ENCODE measurements at places on chromosomes 2 and 18.
A peak's percentile ranks its signal among the peaks of the same experiment; 100 is the strongest.

- no peak for DNase-seq
Measured at GRCh38 chr2:168246072-168246482, 1.3 kb downstream of the STK39 start.

DNA sequence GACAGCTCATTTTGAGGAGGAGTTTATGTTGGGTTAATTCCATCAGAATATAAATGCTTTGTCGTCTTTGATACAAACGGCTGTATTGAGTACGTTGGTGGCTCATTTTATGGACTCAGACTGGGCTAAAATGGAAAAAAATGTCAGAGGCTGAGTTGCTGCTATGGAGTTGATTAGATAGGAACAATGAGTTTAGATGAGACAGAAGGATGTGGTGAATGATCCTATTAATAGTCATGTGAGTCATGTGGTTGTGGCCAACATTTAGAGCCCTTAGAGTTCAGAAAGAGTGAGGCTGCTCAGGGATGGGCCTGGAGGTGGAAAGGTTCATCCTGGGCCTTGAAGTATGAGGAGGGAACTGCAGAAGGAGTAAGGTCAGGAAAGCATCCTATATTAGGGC is 434.2 kb downstream of the MEIS1 start:
- peak; percentile 94 for DNase-seq

- no peak for DNase-seq
Measured at GRCh38 chr2:109070290-109070689, 58.7 kb upstream of the SH3RF3 start.

- no peak for DNase-seq
Measured at GRCh38 chr2:19525313-19525712, 166.9 kb upstream of the OSR1 start.

DNA sequence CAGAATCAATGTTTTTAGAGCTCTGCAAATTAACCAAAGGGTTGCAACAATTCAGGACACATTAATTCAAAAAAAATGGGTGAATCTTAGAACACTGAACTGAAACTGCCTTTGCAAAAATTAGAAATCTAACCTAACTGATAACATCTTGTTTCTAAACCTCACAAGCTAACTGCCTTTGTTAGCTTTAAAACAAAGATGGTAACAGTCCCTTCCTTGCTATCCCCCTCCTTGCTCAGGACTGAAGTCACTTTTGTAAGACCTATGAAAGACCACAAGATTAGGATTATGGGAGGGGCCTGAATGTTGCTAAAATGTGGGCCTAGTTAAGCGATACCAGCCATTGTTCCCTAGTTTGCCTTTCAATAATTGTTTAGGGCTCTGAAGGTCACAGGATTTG is 44.9 kb upstream of the LONRF2 start:
- DNase-seq = no peak

DNA sequence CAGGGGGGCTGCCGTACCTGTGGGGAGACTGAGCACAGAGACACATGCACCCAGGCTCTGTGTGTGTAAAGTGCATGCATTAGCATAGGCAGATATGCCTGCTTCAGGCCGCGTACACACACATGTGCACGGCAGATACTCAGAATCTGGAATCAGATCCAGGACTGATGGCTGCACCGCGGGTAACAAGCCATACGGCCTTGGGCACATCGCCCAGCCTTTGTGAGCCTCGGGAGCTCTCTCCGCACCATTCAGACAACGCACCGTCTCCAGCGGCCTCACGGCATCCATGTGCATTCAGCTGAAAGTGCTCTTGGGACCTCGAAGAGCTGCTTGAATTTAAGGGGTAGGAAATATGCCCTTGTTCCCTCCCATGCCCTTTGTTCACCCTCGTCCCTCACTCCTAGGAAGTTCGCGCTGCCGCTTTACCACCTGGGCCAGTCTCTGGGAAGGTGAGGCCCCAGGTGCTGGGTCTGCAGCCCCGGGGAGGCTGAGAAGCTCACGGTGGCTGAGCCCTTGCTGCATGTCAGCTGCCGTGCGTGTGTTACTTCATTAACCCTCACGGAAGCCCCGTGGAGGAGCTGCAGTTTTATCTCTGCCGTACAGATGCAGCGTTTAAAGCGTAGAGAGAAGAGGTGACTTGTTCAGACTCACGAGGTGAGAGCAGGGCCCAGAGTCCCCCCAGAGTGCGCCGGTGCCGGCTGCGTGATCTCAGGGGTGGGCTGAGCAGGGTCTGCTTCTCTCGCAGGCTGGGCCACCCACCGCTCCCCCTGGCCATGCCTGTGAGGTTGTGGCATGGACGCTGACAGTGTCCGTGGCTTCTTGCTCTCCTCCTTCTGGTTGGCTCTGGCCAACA is 377.7 kb upstream of the MYT1L start:
- no peak for DNase-seq

GRCh38 chr18:23113576-23113975 is 21.7 kb upstream of the CABLES1 start:
- no peak for DNase-seq

- peak; percentile 11 for DNase-seq
Measured at GRCh38 chr2:157627594-157628476, 829 bp downstream of the ACVR1C start.

DNA sequence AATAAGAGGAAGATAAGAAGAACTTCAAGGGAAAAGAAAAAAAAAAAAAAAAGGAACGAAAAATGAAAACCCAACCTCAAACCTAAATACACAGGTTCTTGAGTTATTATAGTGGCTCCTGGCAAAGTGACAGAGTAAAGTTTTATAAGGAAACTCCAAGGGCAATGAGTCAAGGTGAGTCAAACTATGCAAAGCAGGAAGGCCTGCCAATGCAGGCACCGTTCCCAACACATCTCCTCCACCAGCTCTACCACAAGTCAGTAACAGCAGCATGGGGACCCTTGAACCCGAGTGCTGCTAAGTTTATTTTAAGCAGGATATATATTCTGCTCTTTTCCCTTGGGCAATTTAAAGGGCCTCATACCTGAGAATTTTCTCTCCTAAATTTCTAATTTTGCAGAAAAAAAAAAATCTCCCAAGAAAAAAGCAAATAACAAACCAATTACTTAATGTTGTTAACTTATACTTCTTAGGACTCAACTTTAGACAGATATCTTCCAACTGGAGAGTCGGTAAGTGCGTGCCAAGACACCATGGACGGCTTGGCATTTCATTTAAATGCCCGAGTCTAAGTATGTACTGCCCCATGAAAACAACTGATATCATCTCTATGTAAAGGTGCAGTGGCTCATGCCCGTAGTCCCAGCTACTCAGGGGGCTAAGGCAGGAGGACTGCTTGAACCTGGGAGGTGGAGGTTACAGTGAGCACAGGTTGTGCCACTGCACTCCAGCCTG is 75.7 kb upstream of the TFCP2L1 start:
- DNase-seq = peak; percentile 92

- DNase-seq = peak; percentile 10
Measured at GRCh38 chr2:63301481-63301880, 250.9 kb downstream of the OTX1 start.

DNA sequence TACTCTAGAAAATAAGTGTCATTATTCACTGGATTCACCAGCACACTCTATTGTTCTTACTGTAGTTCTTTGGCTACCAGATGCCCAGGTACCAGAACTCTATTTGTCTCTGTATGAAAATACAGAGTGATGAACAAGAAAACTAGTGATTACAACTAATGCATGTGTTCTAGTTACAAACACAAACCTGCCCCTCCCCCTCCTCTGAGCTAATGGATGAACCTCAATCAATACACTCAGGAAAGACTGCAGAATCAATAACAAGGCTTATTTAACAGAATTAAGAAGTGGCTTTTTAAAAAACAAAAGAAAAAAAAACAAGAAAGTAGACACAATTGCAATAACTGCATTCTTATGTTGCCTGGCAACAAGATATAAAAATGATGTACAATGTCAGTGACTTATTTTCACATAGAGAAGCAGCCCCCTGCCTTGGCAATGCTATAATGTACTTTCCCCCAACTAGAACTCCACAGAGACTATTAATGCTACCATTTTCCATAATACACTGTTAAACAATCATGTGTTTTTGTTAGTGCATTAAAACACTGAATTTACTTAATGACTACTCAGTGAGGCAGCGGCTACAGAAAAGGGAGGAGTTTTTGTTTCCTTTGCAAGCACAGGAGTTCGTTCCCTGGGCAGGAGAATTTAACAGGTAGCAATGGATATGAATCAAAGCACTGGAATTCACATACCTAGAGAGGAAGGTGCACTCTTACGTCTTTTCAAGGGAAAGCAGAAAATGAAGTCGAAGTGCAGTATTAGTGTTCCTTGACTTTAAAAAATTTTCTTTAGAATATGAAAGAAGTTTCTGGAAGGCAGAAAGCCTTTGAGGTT is 318.8 kb upstream of the REV1 start:
- DNase-seq = no peak

GRCh38 chr2:168798888-168799410 is 3.5 kb upstream of the NOSTRIN start:
- no peak for DNase-seq

DNA sequence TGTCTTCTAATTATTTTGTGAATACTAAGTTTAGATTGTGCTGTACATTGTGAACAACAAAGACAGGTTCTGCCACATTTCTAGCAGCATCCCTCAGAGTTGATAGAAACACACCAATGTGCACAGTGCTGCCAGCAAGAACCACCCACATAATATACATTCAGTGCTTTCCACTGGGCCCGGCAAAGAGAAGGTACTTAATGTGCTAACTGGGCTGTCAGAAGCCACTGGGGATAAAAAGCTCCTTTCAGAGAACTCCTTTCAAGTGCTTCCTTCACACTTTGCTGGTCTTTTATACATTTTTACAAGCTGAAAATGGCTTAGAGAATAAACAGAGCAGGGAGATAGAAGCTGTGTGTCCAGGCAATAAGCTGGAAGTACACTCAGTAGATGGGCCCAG is 58.0 kb upstream of the CAPN13 start:
- no peak for DNase-seq

DNA sequence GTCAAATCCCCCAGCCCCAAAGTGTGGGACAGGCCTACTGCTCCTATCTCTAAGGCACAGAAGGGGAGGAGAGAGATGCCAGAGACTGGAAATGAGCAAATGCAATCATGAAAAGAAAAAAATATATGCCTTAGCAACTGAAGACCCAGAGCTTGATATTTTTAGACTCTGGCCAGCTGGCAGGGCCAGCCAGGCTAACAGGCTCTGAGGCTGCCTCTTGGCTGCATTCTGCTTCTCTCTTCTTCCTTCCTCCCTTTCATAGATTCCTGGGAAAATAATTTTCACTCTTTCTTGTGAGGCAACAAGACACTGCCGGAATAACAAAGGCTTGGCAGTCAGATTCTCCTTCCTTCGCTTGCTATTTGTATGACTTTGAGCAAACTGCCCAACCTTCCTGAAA is 209.1 kb downstream of the RAD51AP2 start:
- no peak for DNase-seq

DNA sequence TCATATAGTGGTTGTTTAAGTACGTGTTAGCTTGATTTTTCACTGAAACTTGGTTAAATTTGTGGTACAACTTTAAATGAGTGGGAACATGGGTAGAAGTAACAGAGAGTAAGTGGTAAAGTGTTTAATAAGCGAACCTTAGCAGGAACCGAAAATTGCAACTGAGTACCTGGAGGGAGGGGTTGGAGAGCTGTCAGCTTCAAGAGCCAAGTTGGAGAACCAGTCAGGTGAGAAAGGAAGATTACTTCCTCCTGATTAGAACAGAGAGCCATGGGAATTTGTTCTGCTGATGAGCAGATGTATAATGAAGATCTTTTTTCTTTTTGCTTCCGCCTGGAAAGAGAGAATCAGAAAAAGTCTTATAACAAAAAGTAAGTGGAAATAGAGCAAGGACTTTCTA is 158.4 kb upstream of the CDH7 start:
- DNase-seq = no peak

DNA sequence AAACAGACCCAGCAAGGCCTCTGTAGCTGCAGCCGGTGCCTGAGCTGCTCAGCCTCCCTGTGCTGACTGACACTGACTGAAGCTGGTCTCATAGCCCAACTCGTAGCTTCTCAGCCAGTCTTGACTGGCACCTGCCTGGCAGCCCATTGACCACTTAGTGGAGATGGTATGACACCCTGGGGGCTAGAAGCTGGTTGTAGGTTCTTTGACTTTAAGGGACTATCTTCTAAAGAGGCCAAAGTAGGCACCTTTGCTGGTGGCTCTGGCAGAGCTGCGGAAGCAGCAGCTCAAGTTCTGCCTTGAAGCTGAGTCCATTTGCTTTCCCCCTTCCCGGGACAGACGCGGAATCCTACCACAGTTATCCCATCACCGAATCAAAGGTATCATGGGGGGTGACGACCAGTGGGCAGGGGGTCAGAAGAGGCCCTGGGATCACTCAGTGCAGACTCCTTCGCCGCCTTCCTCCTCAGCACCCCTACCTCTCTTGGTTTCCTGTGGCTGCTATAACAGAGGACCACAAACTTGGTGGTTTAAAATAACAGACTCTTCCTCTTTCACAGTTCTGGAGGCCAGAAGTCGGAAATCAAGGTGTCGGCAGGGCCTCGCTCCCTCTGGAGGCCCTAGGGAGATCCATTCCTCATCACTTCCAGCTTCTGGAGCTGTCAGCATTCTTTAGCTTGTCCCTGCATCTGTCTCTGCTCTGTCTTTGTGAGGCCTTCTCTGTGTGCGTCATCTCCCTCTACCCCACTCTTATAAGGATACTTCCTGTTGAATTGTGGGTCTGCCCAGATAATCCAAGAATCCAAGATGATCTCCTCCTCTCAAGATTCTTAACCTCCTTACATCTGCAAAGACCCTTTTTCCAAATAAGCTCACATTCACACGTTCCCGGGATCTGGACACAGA is 13.7 kb upstream of the FOSL2 start:
- no peak for DNase-seq

- no peak for DNase-seq
Measured at GRCh38 chr2:172433144-172433543, 5.8 kb downstream of the ITGA6 start.
